PC-3 (cell line): ENCODE measurements at places on chromosomes 5 and 9. TPM values are rescaled to one million over a fixed set of nuclear protein-coding genes. Genes with fewer than 3 reads are reported as not detected.

The SPATA31A3 gene
- not detected in 2 replicates for total RNA-seq

The ARHGEF28 gene
- total RNA-seq, result 24.2 and 25.7 TPM in 2 replicates

The ALDH7A1 gene
- 45.8 and 45.9 TPM in 2 replicates for total RNA-seq

- no peak for DNase-seq
Observed at GRCh38 chr5:169719360-169720314, 82.6 kb downstream of the DOCK2 start.

DNA sequence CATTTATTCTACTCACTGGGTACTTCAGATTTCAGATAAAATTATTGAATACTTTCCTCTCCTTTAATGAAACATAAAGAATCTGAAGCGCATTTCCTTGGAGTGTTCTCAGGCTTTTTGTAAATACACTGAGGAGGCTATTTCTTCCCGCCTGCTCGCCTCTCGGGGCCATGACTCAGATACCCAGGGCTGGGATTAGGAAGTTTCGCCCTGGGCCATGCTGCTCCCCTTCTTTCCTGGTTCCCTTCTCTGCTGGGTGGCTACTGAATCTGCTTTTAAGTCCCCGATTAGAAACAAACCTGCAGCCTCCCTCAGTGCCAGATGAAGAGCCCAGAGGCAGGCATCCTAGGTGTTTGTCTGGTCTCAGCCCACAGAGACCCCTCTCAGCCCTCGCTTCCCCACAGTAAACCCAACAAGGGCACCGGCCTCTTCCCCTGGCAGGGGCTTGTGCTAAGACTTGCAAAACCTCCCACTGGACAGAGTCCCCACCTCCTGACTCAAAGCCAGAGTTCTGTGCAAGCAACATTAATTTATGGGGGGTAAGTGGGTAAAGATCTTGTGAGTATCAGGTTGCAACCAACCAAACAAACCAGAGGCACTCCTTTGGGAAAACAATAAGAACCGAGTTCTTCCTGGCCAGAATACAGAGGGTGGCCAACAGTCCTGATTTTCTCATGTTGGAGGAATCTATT is 30.7 kb upstream of the IRX1 start:
- no peak for DNase-seq

- DNase-seq, result peak; percentile 72
Observed at GRCh38 chr5:173925449-173926071, 37.4 kb downstream of the CPEB4 start.

GRCh38 chr5:160938532-160938931 is 86.5 kb upstream of the ATP10B start:
- peak; percentile 11 for DNase-seq

- DNase-seq, result no peak
Observed at GRCh38 chr5:103452089-103452488, 110.5 kb downstream of the NUDT12 start.

DNA sequence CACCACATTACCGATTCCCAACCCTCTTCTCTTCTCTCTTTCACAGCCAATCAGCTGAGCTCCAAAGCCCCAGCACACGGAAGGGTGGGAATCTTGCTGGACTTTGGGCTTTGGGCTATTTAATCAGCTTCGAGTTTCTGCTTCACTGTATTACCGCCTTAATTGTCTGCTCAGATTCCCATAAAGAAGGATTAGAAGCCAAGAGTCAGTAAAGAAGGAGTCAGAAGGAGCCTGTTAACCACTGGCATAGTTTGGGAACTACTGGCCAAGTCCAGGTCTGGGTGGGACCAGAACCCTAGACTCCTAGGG is 4.4 kb downstream of the SPRY4 start:
- DNase-seq, result no peak

DNA sequence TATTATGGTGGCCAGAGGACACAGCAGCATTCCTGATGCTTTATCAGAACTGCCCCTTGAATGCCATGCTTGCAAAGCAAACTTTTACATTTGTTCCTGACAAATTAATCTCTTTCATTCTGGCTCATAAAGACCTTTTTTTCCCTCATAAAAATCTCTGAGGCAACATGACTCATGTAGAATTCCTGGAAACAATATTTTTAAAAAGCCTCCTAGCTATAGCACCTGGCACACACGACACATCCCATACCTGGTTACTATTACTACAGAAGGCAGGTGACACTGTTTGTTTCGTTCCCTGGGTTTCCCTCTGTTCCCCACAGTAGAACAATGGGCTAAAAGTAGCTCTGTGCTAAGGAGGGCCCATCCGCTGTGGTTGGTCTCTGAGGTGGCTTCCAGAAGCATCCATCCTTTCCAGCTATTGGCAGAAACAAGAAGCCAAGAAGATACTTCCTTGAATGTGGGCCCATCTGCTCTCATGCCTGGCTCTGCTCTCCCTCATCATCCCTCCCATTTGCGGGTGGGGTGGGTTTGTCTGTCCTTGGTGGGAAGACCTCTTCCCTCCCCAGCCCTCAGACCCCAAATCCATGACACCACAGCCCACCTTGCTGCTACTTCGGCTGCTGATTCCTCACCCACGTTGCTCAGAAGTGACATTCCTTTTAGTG is 59.1 kb downstream of the GALNT12 start:
- peak; percentile 86 for DNase-seq

The LEAP2 gene
- 0.36 TPM in 1 of 2 replicates, not detected in the other for total RNA-seq

The PLAC8L1 gene
- total RNA-seq, result 0.95 TPM in 1 of 2 replicates, not detected in the other

The ACOT12 gene
- not detected in 2 replicates for total RNA-seq

DNA sequence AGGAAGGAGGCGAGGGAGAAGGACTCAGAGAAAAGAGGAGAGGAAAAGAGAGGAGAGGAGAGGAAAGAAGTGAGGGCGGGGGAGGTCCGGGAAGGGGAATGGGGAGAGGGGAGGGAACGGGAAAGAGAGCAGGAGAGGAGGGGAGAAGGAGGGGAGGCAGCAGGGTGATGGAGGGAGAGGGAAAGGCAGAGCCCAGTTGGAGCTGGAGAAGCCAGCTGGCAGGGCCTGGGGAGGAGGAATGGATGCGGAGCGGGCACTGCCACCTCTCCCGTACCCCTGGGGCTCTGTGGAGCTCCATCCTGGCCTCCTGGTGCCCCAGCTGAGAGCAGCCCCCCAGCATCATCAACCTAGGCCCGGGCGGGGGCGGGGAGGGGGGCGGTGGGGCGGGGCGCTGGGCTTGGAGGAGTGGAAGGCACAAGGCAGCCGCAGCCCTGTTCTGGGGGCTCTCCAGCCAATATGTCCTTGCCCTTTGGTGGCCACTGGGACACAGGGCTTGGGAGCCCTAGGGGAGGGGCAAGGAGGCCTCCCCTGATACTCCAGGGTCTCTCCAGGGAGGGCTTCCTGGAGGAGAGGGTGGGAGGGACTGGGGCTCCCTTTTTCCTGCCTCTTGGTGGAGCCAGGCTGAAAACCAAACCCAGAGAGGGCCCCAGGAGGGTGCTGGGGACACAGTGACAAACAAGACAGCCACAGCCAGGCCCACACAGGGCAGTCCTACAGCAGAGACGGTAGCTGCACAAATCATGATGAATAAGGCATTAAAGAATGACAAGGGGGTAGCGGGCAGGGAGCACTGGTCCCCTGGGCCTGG is 123.7 kb downstream of the C9orf50 start:
- DNase-seq, result no peak

The AGTPBP1 gene
- total RNA-seq, result 5.3 and 6.0 TPM in 2 replicates

DNA sequence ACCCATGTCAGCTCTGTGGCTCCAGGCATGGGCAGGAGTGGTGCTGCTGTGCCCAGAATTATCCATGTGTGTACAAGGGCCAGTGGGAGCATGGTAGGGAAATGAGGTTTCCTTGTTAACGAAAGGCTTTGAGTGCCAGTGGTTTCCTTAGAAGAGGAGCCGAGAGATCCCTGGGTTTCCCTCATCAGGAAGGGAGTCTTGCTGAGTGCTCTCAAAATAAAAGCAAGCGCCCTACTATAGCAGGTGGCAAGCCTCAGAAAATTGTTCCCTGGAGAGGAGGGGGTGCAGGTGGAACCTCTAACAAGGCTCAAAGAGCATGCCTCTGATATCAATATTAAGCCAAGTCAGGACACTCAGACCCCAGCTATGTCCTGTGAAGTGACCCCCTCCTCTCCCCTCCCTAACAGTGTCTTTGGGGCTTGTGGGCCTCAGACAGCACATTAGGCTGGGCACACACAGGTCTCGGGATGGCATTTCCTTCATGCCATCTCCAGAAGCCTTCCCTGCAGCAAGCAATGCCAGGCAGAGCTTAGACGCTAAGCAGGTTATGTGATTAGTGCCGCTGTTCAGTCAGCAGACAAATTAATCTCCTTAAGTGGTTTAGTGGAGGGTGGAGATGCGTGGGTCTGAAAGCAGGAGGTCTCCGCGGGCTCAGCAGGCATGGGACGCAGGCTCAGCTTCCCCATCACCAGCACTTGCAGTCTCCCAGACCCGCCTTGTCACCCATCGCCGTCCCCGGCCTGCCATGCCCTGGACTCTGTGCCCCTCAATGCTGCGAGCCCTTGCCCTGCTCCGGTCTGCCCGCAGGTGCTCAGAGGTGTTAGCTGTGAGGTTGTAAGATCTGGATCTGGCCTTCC is 60.0 kb upstream of the RARS1 start:
- DNase-seq, result no peak

GRCh38 chr9:101458963-101459631 is 23.5 kb upstream of the ALDOB start:
- peak; percentile 71 for DNase-seq

DNA sequence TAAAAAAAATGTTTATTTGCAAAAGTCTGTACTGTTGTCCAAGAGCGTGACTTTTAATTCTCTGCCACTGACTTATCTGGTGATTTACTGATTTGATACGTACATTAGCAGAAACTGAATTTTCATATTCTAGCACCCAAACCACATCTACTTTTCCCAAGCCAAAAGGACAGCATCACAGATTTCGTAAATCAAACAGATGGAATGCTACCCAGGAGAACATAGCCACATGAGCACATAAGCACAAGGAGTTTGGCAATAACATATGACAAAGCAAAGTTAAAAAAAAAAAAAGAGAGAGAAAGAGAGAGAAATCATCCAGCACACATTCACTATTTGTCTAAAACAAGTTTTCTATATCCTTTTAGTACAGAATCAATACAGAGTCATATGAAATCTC is 83.7 kb downstream of the HINT1 start:
- no peak for DNase-seq

The CARD6 gene
- 1.3 and 2.4 TPM in 2 replicates for total RNA-seq

The WDR55 gene
- 21.2 and 27.2 TPM in 2 replicates for total RNA-seq

GRCh38 chr5:133478199-133478985 is 133.9 kb downstream of the FSTL4 start:
- DNase-seq, result no peak

- peak; percentile 48 for DNase-seq
Observed at GRCh38 chr5:139275956-139276355, 17.6 kb upstream of the MATR3 start.

The WDR38 gene
- not detected in 2 replicates for total RNA-seq

The NTRK2 gene
- total RNA-seq, result not detected in 2 replicates

DNA sequence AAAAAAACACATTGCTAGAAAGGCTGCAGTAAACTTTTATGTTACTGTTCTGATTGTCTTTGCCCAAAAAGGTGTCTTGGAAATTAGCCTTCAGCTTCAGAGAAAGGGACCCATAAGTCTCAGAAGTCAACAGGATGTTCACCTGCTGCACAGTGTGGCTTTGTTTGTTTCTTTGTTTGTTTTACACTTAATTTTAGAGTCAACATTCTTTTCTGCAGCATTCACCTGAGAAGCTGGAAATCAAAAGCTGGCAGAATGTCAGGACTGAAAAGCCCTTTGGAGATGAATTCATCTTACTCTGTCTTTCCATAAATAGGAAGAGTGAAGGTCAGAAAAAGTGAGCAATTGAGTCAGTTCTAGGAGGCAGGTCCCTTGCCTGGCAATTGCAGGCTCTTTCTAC is 170.0 kb downstream of the PAPPA start:
- peak; percentile 29 for DNase-seq

The MZB1 gene
- 0.22 and 1.0 TPM in 2 replicates for total RNA-seq

- no peak for DNase-seq
Observed at GRCh38 chr5:160357861-160358411, 12.5 kb downstream of the C1QTNF2 start.

The OR1L1 gene
- not detected in 2 replicates for total RNA-seq

- no peak for DNase-seq
Observed at GRCh38 chr5:112694853-112695709, 42.6 kb upstream of the APC start.

The SEC24A gene
- 5.6 and 7.7 TPM in 2 replicates for total RNA-seq

The MRPL36 gene
- total RNA-seq, result 91.9 and 116 TPM in 2 replicates

GRCh38 chr9:71719562-71719961 is 48.8 kb downstream of the CEMIP2 start:
- DNase-seq, result no peak

DNA sequence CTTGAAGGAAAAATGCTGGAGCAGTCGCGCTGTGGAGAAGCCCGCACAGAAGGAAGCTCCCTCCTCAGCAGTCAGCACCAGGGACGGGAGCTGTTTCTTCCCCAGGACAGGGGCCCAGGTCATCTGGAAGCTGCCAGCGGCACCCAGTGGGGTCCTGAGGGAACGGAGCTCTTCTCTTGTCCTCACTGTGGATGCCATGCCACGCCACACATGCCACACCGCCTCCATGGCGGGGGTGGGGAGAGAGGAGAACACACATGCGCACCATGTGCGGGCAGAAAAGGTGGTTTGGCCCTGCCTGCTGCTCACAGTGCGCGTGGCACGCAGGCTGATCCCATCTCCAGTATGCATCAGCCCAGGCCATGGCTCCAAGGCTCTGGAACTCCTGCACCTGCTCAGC is 41.7 kb upstream of the ZNF354B start:
- DNase-seq, result no peak

The ARRDC1 gene
- 77.5 and 78.0 TPM in 2 replicates for total RNA-seq

The NDUFAF2 gene
- total RNA-seq, result 39.3 and 41.9 TPM in 2 replicates

DNA sequence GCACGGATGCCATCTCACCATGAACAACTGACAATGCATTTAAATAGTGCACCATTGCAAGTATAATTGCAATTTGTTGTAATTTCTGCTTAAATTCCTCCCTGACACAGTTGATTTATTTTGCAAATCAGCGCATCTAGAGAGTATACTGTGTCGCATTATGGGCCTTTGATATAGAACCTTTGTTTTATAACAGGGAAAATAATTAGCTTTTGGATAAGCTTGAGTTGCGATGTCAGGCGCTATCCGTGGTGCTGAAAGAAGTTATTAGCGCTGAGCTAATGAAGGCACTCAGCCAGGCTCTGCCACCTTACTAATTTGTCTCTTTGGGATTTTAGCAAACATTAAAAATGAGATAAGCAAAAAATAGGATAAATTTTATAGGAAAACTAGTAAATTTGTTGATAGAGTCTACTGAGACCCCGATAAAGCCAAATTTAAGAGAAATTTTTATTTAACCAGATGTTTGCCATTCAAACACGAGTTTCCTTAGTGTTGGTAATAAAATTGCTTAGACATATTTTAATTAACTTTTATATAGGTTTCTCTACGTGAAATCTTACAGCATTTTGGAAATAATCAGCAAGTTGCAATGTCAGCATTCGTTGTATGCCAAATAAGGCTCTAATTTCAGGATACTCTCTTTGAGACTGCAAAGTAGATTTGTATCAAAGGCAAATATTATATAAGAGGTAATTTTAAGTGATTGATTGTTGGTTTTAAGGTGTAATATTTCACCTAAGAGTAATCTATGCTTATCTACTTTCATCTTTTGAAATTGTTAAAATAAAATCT is 355.5 kb downstream of the TLR4 start:
- peak; percentile 17 for DNase-seq

GRCh38 chr5:83577036-83577636 is 105.6 kb downstream of the VCAN start:
- peak; percentile 69 for DNase-seq
